ENCODE measurements at places on chromosomes 5 and 9. TPM values are rescaled to one million over a fixed set of nuclear protein-coding genes. Genes with fewer than 3 reads are reported as not detected.

DNA sequence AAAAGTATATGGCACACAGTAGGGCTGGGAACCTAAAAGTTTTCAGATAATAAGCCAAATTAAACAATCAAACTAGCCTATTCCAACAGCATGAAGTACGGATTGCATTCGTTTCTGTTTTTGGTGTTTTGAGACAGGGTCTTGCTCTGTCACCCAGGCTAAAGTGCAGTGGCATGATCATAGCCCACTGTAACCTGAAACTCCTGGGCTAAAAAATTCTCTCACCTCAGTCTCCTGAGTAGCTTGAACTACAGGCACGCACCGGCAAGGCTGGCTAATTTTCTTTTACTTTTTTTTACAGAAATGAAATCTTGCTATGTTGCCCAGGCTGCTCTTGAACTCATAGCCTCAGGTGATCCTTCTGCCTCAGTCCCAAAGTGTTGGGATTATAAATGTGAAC, 5.2 kb downstream of the RFX3 start:
- no peak for DNase-seq

DNA sequence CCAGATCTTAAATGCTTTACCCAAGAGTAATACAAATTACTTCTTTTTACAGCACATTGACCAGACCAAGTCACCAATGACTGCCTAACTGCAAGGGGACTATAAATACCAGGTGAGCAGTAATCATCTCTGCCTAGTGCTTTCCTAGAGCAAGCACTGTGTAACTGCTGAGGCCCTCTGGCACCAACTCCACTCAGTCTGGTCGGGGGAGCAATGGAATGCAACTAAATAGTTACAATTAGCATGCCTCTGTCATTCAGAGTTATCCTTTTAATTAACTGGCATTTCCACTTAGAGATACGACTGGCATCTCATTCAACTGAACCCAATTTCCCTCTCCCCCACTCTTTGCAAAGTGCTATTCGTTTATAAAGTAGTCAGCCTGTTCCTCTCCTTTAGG, 1309.1 kb upstream of the DMAC1 start:
- DNase-seq, result no peak

DNA sequence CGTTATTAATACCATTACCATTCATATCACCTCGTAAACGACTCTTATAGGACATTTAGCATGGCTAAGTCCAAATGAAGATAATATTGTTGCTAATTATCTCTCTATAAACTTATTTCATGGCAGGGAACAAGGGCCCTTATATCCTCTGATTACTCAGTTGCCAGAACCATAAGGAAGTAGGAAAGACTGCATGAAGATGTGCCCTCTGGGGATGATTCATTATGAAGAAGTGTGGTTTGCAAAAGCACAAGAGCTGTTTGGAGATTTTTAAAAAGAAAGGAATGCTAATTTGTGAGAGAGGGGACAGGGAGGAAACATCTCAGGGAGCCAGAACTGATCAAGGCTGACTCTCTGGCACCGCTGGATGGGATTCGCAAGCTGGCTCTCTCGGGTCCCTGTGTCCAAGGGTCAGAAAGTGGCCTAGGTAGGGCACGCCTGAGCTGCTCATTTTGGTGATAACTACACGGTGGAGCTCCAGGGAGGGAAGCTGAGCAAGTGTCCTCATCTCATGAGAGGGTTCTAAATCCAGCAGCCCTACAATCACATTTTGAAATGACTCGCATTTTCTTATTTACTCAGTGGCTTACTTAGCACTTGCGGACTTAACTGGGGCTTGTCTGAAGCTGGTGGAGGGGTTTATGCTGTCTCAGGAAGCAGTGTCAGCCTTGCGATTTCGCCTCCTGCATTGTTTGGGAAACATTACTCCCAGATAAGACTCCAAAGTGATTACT, 136.8 kb downstream of the C5orf15 start:
- no peak for DNase-seq

GRCh38 chr5:28750251-28750650, 1711.9 kb upstream of the CDH9 start:
- DNase-seq, result no peak

GRCh38 chr5:38797838-38798237, 48.0 kb upstream of the OSMR start:
- DNase-seq, result no peak

DNA sequence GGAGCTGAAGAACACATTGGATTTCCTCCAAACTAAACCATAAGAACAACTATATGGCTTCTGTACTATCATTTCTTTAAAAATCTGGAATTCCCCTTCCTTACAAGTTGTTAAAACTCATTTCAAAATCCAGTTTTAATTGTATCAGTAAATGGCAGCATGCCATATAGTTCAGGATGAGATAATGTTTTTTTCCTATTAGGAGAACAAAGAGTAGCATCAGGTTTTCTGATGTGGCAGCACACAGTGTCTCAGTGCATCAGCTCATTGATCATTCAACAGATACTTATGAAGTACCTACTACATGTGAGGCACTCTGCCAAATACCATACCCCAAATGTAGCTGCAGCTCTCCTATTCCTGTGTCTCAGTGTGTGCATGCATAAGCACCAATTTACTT, 161.1 kb downstream of the EPB41L4A start:
- no peak for DNase-seq

- DNase-seq, result no peak
Observed at GRCh38 chr9:4567601-4568000, 77.3 kb downstream of the SLC1A1 start.

GRCh38 chr9:135002802-135003201, 84.7 kb upstream of the OLFM1 start:
- no peak for DNase-seq

- DNase-seq, result no peak
Observed at GRCh38 chr9:110135846-110136245, 72.1 kb downstream of the C9orf152 start.

Gene CFAP157
- 0.58 TPM for total RNA-seq

Gene C9orf50
- total RNA-seq, result not detected

Measured in naive thymus-derived CD8-positive, alpha-beta T cell (primary cell).